AG09319 (cell line): ENCODE measurements at places on chromosomes 7 and 10.

DNA sequence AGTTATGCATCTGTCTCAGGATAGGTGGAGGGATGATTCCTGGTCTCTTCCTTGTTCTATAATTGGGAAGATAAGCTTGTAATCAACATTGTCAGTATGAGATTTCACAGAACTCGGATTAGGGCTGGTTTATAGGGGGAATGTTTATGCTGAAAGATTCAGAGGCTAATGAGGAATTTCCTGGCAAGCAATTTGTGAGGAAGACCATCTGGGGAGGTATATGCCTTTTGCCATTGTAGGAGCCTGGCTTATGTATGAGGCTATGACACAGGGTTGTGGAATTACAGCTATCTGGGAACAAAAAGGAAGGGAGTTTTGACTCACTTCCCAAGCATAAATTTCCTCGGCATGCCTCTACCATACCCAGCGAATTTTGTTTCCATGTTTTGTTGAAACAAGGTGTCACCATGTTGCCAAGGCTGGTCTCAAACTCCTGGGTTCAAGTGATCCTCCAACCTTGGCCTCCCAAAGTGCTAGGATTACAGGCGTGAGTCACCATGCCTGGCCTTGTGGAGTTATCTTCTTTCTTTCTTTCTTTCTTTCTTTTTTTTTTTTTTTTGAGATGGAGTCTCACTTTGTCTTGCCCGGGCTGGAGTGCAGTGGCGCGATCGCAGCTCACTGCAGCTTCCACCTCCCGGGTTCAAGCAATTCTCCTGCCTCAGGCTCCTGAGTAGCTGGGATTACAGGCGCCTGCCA, 1.6 kb upstream of the COPS6 start:
- DNase-seq, result peak; percentile 87

GRCh38 chr10:77584938-77585337, 52.7 kb downstream of the KCNMA1 start:
- DNase-seq, result no peak

DNA sequence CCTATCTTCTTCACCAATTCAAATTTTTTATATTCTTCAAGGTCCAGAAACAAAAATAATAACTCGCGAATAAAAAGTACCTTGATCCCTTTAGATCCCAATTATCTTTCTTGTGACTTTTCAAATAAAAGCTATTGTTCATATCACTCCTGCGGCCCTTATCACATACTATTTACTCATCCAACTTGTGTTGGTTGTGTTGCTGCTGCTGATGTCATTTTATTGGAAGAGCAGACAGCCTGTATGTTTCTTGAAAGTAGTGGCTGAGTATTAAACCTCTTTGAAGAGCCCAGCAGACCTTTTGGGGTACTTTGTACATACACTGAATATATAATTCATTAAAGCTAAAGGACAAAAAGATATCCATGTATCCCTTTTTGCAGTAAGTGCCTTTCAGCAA, 231.7 kb downstream of the CTNNA3 start:
- DNase-seq, result no peak

- DNase-seq, result no peak
Observed at GRCh38 chr10:84176836-84177474, 3.4 kb downstream of the GPR15LG start.

DNA sequence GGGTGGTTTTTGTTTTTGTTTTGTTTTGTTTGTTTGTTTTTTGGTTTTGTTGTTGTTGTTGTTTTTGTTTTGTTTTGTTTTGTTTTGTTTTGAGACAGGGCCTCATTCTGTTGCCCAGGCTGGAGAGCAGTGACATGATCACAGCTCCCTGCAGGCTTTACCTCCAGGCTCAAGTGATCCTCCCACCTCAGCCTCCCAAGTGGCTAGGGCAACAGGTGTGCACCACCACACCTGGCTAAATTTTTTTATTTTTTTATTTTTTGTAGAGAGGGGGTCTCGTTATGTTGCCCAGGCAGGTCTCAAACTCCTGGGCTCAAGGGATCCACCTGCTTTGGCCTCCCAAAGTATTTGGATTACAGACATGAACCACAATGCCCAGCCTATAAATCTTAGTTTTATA, 115.9 kb upstream of the NFE2L3 start:
- DNase-seq, result no peak

DNA sequence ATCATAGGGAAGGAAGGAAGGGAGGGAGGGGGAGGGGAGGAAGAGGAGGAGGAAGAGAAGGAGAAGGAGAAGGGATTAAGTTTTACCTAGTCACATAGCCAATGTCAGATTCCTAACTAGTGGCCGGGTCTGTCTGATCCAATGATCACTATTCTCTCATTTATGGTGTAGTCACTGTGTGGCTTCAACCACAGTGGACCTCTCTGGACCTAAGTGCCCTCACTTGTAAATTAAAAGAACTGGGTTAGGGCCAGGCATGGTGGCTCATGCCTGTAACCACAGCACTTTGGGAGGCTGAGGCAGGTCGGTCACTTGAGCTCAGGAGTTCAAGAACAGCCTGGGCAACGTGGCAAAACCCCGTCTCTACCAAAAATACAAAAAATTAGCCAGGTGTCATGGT, 6.6 kb upstream of the SERPINE1 start:
- no peak for DNase-seq

GRCh38 chr10:58704671-58705141, 192.0 kb downstream of the BICC1 start:
- peak; percentile 14 for DNase-seq
